ENCODE measurements at places on chromosomes 11 and 22.

GRCh38 chr11:36447514-36447913 is 62.6 kb downstream of the TRAF6 start:
- no peak for DNase-seq

- DNase-seq, result peak; percentile 59
These were observed 52.6 kb upstream of the NAV2 start for GRCh38 chr11:19660076-19660475.

DNA sequence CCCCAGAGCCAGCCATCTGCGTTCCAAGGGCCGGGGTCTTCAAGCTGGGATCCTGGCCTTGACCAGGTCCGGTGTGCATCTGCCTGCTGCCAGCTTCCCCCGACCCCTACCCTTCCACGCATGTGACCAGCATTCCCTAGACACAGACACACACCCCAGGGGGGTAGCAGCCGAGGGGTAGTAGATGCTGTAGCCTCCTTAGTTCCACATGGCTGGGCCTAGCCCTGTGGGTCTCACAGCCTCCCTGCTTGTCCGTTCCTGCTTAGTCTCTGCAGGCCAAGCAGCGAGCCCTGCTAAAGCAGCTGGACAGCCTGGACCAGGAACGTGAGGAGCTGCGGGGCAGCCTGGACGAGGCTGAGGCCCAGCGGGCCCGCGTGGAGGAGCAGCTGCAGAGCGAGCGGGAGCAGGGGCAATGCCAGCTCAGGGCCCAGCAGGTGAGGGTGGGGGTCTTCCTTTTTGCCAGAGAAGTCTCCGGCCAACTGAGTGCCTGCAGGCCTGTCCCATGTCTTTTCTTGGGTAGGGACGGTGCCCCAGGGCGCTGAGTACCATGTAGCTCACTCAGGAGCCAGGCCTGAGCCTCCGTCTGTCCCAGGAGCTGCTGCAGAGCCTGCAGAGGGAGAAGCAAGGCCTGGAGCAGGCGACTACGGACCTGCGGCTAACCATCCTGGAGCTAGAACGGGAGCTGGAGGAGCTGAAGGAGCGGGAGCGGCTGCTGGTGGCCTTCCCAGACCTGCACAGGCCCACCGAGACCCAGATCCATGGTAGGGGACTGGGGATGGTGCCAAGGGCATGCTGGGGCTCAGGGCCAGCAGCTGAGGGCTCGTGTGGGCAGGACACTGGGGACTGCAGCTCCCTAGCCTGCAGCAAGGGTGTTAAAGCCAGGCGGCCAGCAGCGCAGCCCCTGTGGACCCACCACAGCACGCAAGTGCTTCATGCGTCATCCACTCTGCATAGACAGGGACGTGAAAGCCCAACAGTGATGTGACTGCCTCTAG is 13.6 kb downstream of the RNF215 start:
- no peak for DNase-seq

GRCh38 chr11:70577948-70578347 is 179.6 kb downstream of the CTTN start:
- DNase-seq, result no peak

DNA sequence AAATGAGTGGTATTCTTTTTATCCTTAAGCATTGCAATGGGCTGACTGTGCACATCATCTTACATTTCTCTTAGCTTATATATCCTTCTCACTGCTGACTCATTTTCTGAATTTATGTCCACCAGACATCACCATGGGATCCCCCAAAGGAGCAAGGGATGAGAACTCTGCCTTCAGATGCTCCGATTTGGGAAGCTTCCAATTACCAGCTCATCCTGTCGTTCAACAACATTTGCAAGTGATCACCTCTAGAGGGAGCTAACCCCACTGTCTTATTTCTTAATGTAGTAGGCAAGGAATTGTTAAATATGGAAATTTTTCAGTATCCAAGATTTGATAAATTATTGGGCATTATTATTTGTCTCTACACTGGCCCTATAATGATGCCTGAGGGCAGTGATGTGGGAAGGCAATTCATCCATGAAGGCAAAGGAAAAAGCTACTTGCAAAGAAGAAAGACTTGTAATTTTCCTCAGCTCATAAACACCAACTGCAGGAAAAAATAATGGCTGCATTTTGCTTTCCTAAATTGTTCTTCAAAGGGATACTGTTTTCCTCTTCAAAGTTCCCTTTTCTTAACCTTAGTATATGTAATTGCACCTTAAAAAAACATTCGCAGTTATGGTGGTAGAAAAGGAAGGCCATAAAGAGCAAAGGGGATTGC is 102.4 kb upstream of the FSHB start:
- no peak for DNase-seq

DNA sequence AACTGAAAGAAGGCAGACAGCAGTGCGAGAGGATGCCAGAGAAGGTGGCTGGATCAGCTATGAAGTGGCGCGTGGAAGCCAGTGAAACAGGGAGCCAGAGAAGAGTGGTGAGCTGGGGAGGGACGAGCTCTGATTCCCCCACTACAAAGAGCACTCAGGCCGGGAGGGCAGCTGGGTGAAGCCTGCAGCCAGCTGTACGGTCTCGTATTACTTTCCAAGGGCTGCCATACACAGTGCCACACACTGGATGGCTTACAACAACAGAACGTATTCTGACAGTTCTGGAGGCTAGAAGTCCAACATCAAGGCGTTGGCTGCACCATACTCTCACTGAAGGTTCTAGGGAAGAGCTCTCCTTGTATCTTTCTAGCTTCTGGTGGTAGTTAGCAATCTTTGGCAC is 47.1 kb upstream of the WNT11 start:
- no peak for DNase-seq

GRCh38 chr11:98234698-98235097 is 786.1 kb upstream of the CNTN5 start:
- no peak for DNase-seq

GRCh38 chr11:11569936-11570491 is 51.8 kb downstream of the GALNT18 start:
- no peak for DNase-seq

DNA sequence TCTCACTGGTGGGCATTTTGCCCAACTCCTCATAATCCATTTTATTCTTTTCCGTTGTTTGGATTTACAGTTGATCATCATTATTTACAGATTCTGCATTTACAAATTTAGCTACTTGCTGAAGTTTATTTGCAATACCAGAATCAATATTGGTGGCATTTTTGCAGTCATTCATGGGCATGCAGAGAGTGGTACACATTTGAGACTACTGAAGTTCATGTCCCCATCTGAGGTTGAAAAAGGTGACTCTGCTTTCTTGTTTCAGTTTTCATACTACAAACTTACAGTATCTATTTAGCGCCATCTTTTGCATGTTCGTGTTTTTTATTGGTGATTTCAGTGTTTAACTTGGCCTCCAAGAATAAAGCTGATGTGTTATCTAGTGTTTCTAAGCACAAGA is 318.7 kb upstream of the CTSC start:
- no peak for DNase-seq

DNA sequence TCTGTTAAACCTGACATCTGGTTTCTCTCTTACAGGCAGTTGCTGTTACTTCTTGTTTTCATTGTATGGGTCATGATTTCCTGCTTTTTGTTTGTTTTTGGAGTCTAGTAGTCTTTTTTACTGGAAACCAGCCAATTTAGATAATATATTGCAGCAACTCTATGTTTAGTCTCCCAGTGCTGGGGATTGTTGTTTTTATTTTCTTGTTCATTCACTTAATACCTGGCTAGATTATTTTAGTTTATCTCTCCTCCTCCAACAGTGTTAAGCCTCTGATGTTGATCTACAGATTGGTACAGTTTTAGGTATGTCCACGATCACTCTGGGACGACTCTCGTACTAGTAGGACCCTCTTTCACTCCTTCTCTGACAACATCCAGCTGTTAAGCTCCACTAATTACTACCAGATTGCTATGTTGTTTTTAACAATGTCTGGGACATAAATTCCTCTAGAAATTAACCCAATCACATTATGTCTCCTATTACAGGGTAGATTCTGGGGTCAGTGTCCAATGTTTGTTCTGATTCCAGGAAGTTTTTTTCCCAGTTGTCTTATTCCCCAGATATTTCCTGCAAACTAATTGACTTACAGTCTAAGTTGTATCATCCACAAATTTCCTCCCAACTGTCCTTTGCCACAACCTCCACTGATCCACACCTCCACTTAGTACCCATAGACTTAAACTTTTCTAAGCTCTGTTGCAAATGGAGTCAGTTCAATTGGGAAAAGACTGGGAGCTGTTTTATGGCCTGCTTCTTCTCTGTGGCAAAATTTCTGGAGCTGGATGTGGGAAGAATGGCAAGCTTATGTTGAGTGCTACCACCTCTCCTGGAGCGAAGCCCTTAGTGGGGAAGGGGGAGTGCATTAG is 1280.6 kb upstream of the CNTN5 start:
- DNase-seq, result no peak

DNA sequence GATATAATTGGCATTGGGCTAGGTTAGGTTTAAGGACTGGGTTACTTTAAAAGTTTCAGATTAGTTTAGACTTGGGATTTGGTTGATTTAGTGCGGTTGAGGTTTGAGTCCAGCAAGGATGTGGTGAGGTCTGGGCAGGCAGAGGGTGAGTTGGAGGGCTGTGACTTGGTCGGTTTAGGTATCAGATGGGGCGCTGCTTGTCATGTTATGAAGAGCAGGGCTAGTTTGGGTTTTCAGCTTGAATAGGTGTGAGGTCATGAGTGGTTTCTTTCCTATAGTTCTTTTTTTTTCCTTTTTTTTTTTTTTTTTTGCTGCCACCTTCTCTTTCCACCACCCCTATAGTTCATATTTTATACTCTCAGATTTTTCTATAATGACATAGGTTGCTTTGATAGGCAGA is 4.8 kb downstream of the CLCF1 start:
- DNase-seq, result no peak

- no peak for DNase-seq
These were observed 35.3 kb downstream of the GNB1L start for GRCh38 chr22:19819208-19819910.

DNA sequence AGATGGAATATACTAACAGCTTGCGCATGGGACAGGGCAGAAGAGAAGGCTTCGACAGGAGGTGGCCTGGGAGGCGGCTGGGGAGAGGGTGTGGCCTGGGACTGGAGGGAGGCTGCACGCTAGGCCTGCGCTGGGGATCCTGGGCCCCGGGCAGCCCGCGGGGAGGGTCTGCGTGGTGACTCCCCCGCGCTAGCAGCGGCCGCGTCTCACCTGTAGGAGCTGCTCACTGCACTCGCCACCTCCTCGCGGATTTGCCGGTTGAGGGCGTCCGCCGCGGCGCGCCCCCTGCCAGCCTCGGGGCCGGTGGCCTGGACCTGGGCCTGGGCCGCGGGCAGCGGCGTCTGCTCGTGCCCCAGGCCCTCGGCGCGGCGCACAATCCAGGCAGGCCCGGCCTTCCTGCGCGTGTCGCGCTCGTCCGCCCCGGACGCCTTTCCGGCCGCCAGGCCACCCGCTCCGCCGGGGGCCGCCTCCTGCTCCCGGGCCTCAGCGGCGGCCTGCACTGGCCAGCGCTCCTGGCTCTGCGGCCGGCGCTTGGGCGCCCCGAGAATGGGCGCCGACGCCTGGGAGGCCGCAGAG is 1.5 kb downstream of the MAP6 start:
- DNase-seq, result peak; percentile 38

DNA sequence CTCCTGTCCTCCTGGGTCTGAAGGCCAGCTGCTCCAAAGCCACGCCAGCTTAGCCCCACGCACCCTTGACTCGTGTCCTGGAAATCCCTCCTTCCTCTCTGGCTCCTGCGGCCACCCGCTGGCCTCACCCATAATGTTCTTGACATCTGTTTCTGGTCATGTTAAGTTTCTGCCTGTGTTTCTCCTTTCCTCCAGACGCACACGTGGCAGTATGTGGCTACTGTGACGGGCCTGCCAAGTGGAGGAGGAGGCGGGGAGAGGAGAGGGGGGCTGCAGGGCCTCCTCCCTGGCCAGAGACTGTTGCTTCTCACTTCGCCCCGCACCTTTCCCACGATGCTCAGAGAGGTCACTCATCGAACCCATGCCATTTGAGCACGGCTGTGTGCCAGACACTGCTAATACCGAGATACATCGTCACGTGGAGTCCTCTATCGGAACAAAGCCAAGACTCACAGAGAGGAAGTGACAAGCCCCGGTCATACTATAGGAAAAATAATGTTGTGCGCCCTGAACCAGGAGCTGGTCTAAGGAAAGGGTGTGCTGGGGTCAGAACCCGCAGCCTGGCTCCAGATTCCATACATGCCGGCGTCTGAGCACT is 11.5 kb downstream of the C1QTNF6 start:
- DNase-seq, result no peak

DNA sequence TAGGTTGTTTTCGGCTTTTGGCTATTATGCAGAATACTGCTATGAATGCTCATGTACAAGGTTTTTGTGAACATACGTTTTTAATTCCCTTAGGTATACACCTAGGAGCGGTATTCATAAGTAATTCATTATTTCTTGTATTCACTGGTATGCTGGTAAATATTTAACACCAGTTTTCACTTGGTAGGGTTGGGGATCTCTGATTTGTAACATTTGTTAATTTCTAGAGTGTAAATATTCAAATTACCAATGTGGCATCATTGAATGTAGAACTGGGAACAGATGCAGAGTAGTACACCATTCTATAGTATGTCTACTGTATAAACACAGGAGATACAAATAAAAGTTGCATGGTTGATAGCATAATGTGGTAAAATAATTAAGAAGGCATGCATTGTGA is 16.3 kb downstream of the GVQW3 start:
- no peak for DNase-seq

- DNase-seq, result no peak
These were observed 6.0 kb upstream of the MAPK11 start for GRCh38 chr22:50276143-50276542.

DNA sequence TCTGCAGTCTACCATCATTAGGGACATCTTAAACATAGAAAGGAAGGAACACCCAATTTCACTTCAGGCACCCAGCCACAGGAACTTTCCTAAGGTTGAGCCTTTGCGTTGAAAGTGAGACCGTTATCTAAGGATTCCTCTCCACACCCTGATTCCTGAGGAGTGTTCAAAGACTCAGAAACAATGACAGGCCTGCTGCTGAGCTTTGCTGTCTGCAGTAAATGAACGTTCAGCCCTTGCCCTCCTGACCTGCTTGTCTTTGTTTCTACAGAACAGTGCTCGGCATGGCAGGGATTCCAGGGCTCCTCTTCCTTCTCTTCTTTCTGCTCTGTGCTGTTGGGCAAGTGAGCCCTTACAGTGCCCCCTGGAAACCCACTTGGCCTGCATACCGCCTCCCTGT is 7.0 kb downstream of the PRSS23 start:
- peak; percentile 67 for DNase-seq

GRCh38 chr11:98409069-98409468 is 611.7 kb upstream of the CNTN5 start:
- no peak for DNase-seq

Measured in ELF-1 (cell line).